ENCODE measurements at places on chromosomes 1 and 21. TPM values are rescaled to one million over a fixed set of nuclear protein-coding genes. Genes with fewer than 3 reads are reported as not detected.

The ASPM gene
- total RNA-seq, result 5.7 TPM

The IL19 gene
- total RNA-seq, result not detected

The NMNAT2 gene
- total RNA-seq, result 0.52 TPM

The ALDH4A1 gene
- total RNA-seq, result 6.3 TPM

The CR1L gene
- 2.6 TPM for total RNA-seq

The JAM2 gene
- 18.8 TPM for total RNA-seq

The SIPA1L2 gene
- total RNA-seq, result 53.2 TPM

The CCDC30 gene
- 1.0 TPM for total RNA-seq

The SMIM11 gene
- 6.3 TPM for total RNA-seq

The GFI1 gene
- 0.52 TPM for total RNA-seq

The ZSWIM5 gene
- total RNA-seq, result 0.52 TPM

The PRR9 gene
- total RNA-seq, result not detected

The PCP4 gene
- not detected for total RNA-seq

The CASZ1 gene
- total RNA-seq, result 26.1 TPM

The NCAM2 gene
- total RNA-seq, result 6.8 TPM

The TTC22 gene
- not detected for total RNA-seq

The BNIPL gene
- 0.52 TPM for total RNA-seq

The TBX19 gene
- 1.0 TPM for total RNA-seq

The ITLN2 gene
- total RNA-seq, result not detected

The BLACAT1 gene
- total RNA-seq, result not detected

The TNNI3K gene
- total RNA-seq, result 2.1 TPM

The RUSC1 gene
- 9.4 TPM for total RNA-seq

The FCAMR gene
- total RNA-seq, result not detected

The CIART gene
- total RNA-seq, result 2.1 TPM

The TBX15 gene
- total RNA-seq, result 49.6 TPM

The SPATA21 gene
- total RNA-seq, result not detected

The FDPS gene
- total RNA-seq, result 69.4 TPM

The HTR1D gene
- total RNA-seq, result not detected

The NHLH1 gene
- total RNA-seq, result not detected

The SEMA4A gene
- total RNA-seq, result 4.2 TPM

The AMY1B gene
- not detected for total RNA-seq

Data from skeletal muscle tissue (tissue), 5 donors.